ENCODE measurements at places on chromosomes 7 and 10.

- DNase-seq = no peak
Observed at GRCh38 chr10:58517081-58517480, 4.4 kb downstream of the BICC1 start.

GRCh38 chr10:79078367-79079053 is 9.7 kb downstream of the ZMIZ1 start:
- DNase-seq = no peak

GRCh38 chr10:20887706-20888555 is 9.2 kb downstream of the NEBL start:
- no peak for DNase-seq

DNA sequence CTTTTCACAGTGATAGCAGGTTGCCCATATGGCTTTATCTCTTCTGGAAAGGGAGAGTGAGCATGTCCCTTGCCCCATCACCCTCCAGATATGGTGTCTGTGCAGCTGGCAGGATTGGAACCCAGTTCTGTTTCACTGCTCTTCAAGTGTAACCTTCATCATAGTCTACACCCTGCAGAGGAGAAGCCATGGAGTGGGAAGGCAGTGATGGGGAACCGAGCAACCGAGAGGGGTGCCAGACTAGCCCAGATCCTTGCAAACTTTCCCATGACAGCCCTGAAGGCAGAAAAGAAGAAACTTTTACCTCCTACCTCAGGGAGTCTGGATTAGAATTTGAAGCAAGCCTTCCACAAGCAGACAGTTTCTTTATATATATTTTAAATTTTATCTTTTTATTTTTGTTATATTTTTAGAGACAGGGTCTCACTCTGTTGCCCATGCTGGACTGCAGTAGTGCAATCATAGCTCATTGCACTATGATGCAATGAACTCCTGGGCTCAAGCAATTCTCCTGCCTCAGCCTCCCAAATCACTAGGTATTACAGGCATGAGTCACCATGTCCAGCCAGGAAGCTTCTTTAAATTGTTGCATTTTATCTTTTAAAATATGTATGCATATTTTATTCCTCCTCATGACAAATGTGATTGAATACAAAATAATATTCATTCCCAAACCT is 133.3 kb downstream of the KCNMA1 start:
- DNase-seq = no peak
